ENCODE measurements at places on chromosomes 3 and 15.

DNA sequence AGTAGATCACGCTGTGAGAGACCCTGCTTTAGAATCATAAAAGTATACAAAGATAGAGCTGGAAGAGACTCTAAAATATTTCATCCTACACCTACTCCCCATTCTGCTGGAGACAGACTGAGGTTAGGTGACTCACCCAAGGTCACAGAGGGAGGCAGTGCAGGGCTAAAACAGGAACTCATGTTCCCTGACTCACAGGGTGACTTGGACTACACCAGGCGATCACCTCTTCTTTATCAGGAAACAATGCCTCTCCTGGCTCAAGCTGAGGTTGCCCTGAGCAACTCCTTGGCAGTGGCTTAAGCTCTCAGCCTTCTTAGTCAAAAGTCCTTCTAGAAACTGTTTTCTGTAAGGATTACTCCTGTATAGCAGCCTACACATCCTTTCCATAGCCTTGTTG is 26.4 kb upstream of the TNFAIP8L3 start:
- peak; percentile 91 for DNase-seq

- DNase-seq: peak; percentile 81
Observed at GRCh38 chr15:99305761-99306505, 54.7 kb downstream of the LRRC28 start.

DNA sequence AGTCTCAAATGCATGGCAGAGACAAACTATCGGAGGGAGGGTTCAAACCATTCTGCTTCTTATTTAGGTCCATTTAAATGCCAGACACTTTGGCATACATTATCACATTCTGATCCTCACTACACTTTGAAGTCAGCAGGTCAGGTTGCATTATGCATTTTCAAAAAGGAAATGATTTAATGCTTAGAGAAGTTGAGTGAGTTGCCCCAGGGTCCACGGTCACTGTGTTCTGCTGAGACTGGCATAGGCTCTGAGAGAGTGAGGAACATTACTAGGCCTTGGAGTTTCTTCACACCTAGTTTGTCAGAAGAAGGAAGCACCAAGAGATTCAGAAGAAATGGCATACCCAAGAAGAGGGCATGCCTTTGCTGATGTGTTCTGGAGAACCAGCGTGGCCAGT is 46.3 kb upstream of the ACAN start:
- DNase-seq: no peak

DNA sequence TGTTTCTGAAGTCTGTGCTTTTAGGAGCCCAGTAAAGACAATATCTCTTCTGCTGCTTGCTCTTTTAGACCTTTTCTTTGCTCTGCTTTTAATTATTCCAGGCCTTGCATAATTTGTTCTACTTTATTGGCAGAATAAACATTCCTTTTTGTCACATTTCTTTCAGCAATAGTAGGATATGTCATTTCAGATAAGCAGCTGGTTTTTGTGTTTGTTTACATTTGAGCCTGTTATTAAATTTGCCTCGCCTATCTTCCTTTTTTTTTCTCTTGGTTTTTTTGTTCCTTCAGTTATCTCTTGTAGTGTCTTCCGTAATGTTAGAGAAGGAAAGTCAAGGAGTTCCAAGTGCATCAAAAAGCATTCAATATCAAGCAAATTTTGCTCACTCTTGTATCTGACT is 16.4 kb downstream of the ZNF654 start:
- no peak for DNase-seq

DNA sequence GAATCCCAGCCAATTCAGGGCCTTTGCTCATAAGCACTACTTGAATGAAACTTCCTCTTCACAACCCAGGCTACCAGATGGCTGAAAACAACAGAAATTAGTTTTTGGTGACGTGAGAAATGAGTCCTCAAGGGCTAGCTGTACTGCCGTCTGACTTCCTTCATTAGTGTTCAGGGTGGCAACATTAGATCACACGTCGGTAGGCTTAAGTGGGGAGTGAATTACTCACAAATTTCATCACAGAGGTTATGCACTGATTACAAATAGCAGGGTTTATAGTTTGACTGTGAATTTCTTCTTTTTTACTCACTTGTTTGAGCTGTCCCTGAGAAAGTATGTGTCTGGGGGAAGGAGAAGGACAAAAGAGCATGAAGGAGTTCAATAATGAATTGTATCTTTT is 397.2 kb downstream of the GAP43 start:
- DNase-seq: peak; percentile 22

DNA sequence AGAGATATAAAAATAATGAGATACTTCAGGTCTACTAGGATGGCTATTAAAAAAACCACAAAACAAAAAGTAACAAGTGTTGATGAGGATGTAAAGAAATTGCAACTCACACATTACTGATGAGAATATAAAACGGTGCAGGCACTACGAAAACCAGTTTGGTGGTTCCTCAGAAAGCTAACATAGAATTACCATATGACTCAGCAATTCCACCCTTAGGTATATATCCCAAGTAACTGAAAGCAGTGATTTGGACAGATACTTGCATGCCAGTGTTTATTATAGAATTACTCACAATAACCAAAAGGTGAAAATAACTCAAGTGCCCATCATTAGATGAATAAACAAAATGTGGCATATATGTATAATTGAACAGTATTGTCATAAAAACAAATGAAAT is 87.5 kb upstream of the MELTF start:
- DNase-seq: peak; percentile 7

GRCh38 chr15:33119865-33120264 is 74.6 kb downstream of the FMN1 start:
- DNase-seq: no peak

DNA sequence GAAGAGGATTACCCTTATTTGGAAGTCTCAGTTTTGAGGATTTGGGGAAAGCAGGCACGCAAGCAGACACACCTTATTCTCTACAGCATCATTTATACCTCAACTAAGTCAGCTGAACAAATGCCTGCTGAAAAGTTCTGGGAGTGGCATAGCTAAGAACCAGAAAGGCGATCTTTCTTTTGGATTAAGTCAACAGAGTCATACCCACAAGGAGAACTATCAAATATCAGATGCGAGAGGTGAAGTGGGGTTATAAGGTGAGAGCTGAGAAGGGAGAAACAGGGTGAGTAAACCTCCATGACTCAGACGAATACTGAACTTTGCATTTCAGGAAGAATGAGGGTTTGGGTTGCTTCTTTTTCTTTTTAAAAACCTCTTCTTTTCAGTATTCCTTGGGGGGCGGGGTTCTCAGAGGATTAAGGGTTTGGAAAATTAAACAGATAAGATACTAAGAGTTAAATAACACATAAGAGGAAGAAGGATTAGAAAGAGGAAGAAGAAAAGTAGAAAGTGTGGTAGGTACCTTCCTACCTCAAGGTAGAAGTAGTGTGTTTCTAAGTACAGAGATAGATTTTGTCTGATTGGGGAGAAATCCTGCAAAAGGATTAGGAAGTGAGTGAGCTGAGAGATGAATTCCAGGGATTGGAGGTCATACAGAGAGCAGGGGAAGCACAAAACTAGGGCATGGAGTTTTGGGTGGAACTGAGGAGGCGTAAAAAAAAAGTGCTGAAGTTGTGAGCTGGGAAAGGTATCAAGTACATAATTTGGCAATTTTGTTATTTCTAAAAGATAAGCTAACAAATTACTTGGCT is 41.3 kb upstream of the ICE2 start:
- DNase-seq: peak; percentile 45

- DNase-seq: no peak
Observed at GRCh38 chr3:31668242-31668641, 135.5 kb downstream of the STT3B start.

- DNase-seq: no peak
Observed at GRCh38 chr3:148606979-148607378, 90.7 kb upstream of the AGTR1 start.

DNA sequence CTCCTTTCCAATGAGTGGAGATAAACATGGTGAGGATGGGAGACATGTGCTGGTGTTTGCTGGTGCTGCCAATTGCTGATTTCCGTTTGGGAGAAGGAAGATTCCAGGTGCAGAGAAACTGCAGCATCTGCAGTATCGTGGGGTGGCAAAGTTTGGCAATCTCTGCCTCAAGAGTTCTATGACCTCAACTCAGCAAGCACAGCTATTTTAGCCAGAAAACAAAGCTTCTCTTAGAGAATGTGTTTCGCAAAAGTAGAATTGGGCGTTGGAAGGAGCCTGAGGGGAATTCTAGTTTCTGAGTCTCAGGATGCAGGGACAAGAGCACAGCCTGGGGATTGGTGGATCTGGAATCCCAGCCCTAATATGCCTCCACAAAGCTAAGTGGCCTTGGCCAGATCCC is 18.2 kb upstream of the SHC4 start:
- DNase-seq: no peak

DNA sequence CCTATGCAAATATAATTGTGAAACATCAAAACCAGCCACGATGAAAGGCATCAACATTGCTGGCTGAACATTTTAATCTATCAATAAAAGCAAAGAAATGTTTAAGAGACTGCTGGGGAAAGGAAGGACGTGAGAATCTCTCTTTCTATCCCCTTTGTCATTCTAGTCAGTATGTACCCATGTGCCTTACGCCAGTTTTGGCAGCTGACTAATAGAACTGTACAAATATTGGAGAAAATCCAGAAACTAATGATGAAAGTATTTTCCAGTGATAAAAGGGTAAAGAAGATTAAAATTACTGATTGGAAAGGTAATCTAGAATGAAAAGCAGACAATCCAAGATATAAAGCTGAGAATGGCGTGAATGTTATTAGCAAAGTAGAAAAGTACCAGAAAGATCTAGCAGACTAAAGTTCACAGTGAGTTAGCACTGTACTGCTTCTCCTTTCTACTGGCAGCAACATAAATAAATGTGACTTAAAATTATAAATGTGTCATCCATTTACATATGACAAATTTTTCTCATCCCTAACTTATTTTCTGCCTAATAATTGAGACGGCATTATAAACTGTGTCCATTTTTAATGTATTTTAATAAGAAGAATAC is 401.9 kb upstream of the CNTN4 start:
- no peak for DNase-seq

- DNase-seq: no peak
Observed at GRCh38 chr15:101088271-101088670, 163.6 kb downstream of the CHSY1 start.

GRCh38 chr3:27456554-27456953 is 27.6 kb downstream of the SLC4A7 start:
- peak; percentile 6 for DNase-seq

- peak; percentile 53 for DNase-seq
Observed at GRCh38 chr3:40109641-40110490, 199.6 kb upstream of the EIF1B start.

- DNase-seq: no peak
Observed at GRCh38 chr3:184731786-184732537, 20.1 kb upstream of the MAGEF1 start.

- no peak for DNase-seq
Observed at GRCh38 chr3:138199851-138200250, 12.8 kb downstream of the ARMC8 start.

Measured in fibroblast of upper back skin (primary cell).